ENCODE measurements at places on chromosomes 1 and 21. TPM values are rescaled to one million over a fixed set of nuclear protein-coding genes. Genes with fewer than 3 reads are reported as not detected.

Gene CCDC181
- total RNA-seq, result not detected

Gene ORC1
- total RNA-seq, result 17.6 TPM

Gene LENEP
- 1.2 TPM for total RNA-seq

- no peak for DNase-seq
Observed at GRCh38 chr21:27021801-27022200, 54.9 kb upstream of the ADAMTS5 start.

DNA sequence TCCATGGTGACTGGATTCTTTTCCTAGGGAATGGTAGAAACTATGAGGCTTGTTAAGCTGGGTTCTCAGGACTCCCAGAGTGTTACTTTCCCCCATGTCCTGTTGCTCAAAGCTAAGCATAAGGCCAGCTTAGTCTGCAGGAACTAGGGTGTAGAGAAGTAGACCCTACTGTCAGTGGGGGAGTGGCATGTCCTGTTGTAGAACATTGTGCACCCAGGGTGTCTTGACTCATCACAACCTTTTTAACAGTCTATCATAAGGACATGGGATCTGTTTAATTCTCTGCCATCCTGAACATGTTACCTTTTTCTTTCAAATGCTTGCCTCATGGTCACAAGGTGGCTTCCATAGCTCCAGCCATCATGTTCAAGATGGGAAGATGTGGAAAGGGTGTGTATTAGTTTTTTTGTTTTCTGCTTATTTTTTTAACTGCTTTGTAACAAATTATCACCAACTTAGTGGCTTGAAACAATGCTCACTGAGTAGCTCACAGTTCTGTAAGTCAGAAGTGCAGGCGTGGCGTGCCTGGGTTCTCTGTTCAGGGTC is 17.4 kb downstream of the OBSCN start:
- DNase-seq, result no peak

Data from PC-9 (cell line).